ENCODE measurements at places on chromosomes 7 and 10. TPM values are rescaled to one million over a fixed set of nuclear protein-coding genes. Genes with fewer than 3 reads are reported as not detected.

DNA sequence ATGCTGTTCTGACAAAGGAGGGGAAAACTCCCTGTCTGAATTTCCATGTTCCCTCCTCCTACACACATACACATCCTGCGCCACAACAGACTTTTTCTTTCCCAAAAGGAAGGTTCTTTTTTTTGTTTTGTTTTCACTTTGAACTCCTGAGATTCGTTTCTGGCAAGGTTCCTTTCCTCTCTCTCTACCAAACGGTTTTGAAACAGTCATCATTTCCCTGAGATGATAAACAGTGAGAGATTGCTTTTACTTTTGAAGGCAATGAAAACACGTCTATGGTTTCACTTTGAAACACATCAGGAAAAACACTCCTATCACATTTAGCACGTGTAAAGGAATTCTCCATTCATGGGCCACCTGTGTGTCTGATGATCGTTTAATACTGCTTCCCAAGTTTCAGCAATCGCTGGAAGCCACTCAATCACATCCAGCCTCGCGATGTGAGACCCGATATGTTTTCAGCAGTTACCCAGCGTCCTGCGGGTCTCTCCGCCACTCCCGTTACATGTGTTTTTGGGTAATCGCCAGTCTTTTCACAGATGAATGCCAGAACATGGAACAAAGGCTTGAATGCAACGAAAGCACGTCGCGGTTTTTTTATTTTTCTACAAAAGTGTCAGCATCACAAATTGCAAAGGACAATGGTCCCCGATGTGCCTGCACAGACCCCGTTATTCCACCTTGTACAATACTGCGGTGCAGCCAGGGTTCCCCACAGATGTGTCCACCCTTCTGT lies 62.8 kb upstream of the CUX1 start:
- peak overlapping the region; percentile 68 for H3K27ac ChIP-seq
- H3K4me1 ChIP-seq = no peaks in the 10 kb centered on the region
- H3K36me3 ChIP-seq = no peaks in the 10 kb centered on the region
- DNase-seq = no peak

GRCh38 chr10:132805599-132805998 lies 19.7 kb upstream of the NKX6-2 start:
- H3K36me3 ChIP-seq = no peaks in the 10 kb centered on the region
- no peaks in the 10 kb centered on the region for H3K4me1 ChIP-seq
- no peaks in the 10 kb centered on the region for H3K27me3 ChIP-seq
- no peak for DNase-seq
- no peak overlapping the region for H3K4me3 ChIP-seq

GRCh38 chr7:140440593-140440992 lies 36.7 kb downstream of the RAB19 start:
- no peak overlapping the region for H3K27ac ChIP-seq
- H3K4me3 ChIP-seq = no peak overlapping the region
- no peaks in the 10 kb centered on the region for H3K27me3 ChIP-seq
- H3K36me3 ChIP-seq = no peaks in the 10 kb centered on the region
- no peak for DNase-seq

- H3K4me3 ChIP-seq = no peak overlapping the region
- H3K27ac ChIP-seq = no peak overlapping the region
- H3K4me1 ChIP-seq = no peaks in the 10 kb centered on the region
- DNase-seq = no peak
- no peaks in the 10 kb centered on the region for H3K27me3 ChIP-seq
Measured at GRCh38 chr7:50202052-50202555, 102.4 kb upstream of the IKZF1 start.

- H3K27ac ChIP-seq = no peak overlapping the region
- no peaks in the 10 kb centered on the region for H3K27me3 ChIP-seq
- no peak overlapping the region for H3K4me3 ChIP-seq
- no peaks in the 10 kb centered on the region for H3K36me3 ChIP-seq
- peak; percentile 30 for DNase-seq
Measured at GRCh38 chr10:8473205-8473604, 418.7 kb downstream of the GATA3 start.

- H3K4me1 ChIP-seq = peaks cover 32% of the 10 kb centered on the region
- DNase-seq = peak; percentile 83
- no peaks in the 10 kb centered on the region for H3K36me3 ChIP-seq
- H3K4me3 ChIP-seq = peak within 1 kb of the TSS; percentile 86
- H3K27me3 ChIP-seq = no peaks in the 10 kb centered on the region
- H3K27ac ChIP-seq = peak within 1 kb of the TSS; percentile 59
Measured at GRCh38 chr7:55018361-55019190, at the start of gene EGFR. Gene EGFR, plus strand, starts transcription at chr7:55019017. Its CDS starts 261 bp downstream, at chr7:55019278.

GRCh38 chr7:108088729-108089128 lies 41.4 kb downstream of the LAMB4 start:
- H3K4me3 ChIP-seq = no peak overlapping the region
- no peaks in the 10 kb centered on the region for H3K36me3 ChIP-seq
- peak; percentile 65 for DNase-seq
- H3K27ac ChIP-seq = peak overlapping the region; percentile 31

- no peak overlapping the region for H3K27ac ChIP-seq
- H3K36me3 ChIP-seq = no peaks in the 10 kb centered on the region
- no peaks in the 10 kb centered on the region for H3K27me3 ChIP-seq
- no peak overlapping the region for H3K4me3 ChIP-seq
Measured at GRCh38 chr10:95848841-95849240, 58.9 kb upstream of the CC2D2B start.

Gene ACTL6B
- not detected for total RNA-seq

Gene SFRP4
- total RNA-seq = not detected

Gene LRMDA
- total RNA-seq = 18.5 TPM

Gene RTKN2
- total RNA-seq = 36.2 TPM

Gene PTN
- 9.2 TPM for total RNA-seq

Measured in Caco-2 (cell line).